Ecto neural progenitor cell (in vitro differentiated cells): ENCODE measurements at places on chromosomes 13 and 19.

GRCh38 chr13:31950111-31950815 is 81.3 kb upstream of the FRY start:
- no peak for DNase-seq

GRCh38 chr13:108575430-108575829 is 54.0 kb upstream of the MYO16 start:
- no peak for DNase-seq

- DNase-seq = no peak
Measured at GRCh38 chr19:11069561-11069960, 19.7 kb upstream of the LDLR start.

DNA sequence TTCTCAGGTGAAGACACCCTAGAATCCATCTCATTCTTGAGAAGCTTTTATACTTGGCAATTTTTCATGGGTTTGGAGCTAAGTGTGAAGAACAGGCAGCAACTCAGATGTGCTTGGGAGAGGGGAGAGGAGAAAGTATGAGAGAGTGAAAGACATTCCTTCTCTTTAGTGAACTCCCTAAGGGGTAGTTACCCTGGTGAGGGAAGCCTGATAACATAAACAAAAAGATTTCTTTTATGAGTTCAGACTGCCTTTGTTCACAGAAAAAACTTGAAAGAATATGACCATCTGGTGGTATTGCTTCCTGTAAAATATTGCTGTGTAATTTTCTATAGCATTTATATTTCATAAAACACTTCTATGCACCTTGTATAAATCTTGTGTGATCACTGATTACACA is at the start of gene STOML3:
TSS of gene STOML3 (minus strand) at position 139 of the 400 bp plus-strand sequence. CDS start at position 29, 110 bp downstream.
- DNase-seq = no peak

GRCh38 chr19:39926170-39926760 is 8.2 kb downstream of the FCGBP start:
- no peak for DNase-seq

DNA sequence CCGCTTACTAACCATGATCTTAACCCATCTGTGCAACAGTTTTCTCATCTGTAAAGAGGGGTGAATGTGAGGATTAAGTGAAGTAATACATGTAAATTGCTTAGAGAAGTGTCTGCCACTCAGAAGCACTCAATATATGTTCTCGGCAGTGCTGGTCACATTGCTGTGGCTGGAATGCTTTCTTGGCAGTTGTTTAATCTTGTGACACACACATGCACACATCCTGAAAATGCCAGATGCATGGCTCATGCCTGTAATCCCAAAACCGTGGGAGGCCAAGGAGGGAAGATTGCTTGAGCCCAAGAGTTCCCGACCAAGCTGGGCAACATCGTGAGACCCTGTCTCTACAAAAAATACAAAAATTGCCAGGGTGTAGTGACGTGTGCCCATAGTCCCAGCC is 4.9 kb upstream of the DMKN start:
- no peak for DNase-seq
